ENCODE measurements at places on chromosomes 5 and 9.

DNA sequence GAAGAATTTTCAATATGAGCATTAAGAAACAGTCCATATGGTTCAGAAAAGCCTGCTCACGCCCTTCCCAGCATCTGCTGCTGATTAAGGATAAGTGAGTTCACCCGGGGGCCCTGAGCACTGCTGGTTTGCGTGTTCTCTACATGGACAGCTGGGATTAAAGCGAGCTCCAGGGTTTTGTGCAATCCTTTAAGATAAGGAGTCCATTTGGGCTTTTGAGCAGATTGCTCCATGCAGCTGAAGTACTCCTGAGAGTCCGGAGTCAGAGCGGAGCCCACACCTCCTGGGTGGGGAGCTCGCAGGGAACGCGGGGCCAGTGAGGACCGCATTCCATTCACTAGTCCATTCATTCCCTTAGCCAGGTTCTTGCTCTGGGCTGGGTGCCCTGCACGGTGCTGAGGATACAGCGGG, 149.3 kb upstream of the COL5A1 start:
- no peak for DNase-seq

DNA sequence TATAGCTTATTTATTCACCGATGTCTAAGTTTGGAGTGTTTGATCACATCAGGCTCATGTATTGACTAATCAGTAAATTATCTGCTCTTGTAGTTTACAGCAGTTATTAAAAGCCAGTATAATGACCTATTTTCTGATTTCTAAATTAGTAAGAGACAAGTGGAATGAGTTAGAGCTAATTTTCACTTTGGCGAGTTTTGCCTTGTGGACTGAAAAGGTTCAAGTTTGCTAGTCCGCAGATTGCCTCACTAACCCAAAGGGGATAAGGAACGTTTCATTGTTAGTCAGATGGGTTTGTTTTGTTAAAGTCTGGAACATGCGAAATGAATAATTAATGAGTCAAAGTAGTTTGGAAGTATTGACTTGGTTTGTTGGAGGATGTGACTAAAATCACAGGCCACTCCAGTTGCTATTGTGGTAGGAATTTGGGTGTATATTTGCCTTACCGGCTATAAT, 40.1 kb downstream of the SMARCA2 start:
- no peak for DNase-seq

- DNase-seq: no peak
Observed at GRCh38 chr9:92499701-92500100, 17.4 kb upstream of the ASPN start.

- DNase-seq: no peak
Observed at GRCh38 chr9:90898228-90898627, 96.6 kb downstream of the SYK start.

GRCh38 chr5:119864286-119864685, 234.9 kb downstream of the FAM170A start:
- DNase-seq: no peak

DNA sequence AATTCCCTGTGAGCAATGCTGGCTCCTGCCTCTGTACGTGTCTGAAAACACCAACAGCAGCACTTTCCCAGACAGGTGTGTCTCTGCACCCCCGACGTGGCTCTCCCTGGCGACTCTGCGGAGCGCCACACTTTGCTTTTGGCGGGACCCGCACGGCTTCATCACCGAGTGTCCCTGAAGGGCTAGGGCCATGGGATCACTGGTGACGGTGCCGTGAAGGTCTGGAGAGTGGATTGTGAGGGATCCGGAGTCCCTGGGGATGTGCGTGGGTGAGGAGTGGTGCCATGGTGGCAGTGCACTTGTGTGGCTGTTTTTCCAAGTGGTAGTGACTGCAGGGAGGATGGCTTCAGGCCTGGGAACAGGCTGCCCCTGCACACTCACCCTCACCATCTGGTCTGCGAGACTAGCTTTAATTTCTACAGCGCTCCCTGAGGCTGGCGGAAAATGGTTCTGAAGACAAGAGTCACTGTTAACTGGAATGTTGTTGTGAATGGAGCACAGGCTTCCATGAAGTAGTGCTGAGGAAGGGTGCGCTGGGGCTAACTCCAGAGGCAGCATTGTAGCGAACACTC, 3.2 kb downstream of the NKD2 start:
- DNase-seq: no peak

- no peak for DNase-seq
Observed at GRCh38 chr9:83299571-83299970, 236.6 kb upstream of the RASEF start.

DNA sequence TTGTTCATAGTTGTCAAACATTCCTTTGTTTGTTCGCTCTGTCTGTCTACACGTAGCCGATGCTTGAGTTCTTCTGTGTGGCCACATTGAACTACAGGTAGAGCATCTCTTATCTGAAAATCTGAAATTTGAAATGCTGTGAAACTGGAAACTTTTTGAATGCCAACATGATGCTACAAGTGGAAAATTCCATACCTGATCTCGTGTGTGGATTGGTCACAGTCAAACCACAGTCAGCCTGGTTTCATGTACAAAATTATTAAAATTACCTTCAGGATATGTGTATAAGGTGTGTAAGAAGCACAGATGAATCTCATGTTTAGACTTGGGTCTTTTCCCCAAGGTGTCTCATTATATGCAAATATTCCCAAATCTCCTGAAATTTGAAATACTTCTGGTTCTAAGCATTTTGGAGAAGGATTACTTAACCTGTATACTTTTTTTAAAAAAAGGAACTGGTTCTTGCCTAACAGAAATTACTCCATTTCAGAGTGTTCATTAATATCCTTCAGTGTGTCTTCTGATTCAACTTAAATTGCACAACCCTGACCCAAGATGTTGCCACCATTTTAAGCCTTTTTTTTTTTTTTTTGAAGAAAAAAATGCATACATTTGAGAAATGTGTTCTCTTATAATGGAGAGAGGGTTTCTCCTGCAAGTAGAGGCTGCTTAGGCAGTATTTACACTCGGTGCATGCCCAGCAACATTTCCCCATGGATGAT, 254.3 kb downstream of the MAST4 start:
- DNase-seq: no peak

- DNase-seq: no peak
Observed at GRCh38 chr5:143019614-143020515, 249.7 kb downstream of the ARHGAP26 start.

DNA sequence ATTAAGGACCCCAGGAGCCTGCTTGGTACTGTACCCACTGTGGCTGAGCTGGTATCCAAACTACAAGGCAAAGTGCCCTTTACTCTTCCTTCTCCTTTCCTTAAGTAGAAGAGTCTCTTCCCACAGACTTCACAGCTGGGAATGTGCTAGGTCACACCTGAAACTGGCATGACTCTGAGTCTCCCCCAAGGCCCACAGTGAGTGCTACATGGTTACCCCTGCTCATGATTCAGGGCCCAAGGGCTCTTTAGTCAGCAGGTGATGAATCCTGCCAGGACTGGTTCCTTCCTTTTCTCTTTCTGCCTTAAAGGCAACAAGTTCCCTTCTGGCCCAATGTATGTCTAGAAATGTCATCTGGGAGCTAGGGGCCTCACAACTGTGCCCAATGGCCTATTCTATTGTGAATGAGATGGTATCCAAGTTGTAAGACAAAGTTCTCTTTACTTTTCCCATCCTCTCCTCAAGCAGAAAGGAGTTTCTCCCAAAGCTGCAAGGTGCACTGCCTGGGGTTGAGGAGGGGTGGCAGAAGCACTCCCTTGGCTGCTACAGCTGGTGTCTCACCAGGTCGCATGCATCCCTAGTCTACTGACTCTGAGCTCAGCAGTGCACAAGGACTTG, 134.4 kb downstream of the TMEM38B start:
- DNase-seq: no peak

DNA sequence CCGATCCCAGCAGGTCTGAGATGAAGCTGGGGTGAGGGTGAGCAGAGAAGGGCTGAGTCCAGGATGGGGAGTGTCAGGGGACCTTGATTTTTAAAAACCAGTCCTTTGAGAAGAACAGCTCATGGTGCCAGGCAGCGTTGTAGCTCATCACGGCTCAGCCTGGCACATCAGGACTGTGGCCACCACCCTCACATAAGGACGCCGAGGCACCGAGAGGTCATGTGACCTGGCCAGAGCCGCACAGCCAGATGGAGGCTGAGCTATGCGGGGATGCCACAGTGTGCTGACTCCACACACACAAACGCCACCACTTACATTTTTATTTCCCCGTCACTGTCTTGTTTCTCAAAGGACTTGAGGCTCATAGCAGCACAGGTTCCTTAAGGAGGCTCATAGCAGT, 32.9 kb upstream of the CEP72 start:
- DNase-seq: no peak

DNA sequence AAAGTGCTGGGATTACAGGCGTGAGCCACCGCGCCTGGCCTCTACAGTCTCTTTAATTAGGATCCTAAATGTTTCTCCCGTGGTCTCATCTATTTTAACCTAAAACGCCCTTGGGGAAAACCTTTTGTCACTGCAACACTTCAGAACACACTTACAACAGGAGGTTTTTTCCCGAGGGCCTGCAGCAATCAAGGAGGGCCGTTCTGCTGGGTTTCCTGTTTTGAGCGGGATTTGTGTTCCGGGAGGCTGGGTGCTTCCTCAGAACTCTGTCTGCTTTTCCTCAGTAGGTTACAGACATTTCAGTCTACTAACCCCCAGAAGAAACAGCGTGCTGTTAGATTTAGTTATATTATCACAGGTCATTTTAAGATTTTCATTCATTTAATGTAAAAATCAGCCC, 65.4 kb upstream of the IRX4 start:
- no peak for DNase-seq

DNA sequence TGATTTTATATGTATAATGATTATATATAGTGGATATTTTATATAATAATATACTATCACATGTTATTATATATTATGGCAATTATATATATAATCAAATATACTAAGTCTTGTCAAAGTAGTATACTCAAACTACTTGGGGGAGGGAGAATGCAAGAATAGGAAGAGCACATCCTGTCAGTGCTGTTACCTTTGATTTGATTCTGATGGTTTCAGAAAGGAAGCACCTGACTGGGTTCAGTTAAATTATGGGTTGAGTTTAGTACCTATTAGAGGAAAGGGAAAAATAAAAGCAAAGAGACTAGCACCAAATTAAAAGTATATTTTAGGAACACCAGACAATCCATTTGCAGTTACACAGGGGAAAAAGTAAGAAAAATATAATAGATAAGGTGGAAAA, 107.6 kb downstream of the GRIA1 start:
- no peak for DNase-seq

DNA sequence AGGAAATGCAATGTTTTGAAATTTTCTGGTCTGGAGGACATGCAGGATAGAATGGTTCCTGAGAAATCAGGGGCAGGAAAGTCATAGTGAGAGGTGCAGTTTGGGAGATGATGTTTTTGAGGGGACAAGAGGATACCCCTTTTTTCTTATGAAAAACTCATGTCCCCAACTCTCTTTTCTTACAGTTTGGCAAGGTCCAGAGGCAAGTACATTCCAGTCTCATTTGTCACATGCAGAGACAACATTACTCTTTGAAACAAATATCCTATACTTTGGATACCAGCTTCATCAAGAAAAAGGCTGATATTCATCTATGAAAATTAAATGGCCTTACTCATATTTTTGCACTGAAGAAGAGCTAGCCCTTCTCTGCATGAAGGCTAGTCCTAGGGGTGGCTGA, 48.2 kb downstream of the EQTN start:
- no peak for DNase-seq

DNA sequence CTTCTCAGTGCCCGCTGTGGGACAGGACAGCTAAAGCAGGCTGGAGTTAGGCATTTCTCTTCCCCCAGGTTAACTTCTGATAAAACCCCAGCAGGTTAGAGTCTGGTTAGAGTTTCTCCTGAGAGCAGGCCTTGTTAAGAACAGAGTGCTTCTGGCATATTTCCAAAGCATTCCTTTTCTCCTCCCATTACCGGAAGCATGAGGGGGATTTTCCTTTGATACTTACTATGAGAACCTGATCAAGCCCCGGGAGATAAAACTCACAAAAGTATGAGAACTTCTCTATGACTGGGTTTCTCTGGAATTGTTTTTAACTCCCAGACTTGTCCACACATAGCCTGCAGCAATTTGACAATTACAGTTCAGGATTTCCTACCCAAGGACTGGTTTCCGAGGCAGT, 77.4 kb upstream of the MAST4 start:
- no peak for DNase-seq

- no peak for DNase-seq
Observed at GRCh38 chr5:142316681-142317080, 8.1 kb downstream of the SPRY4 start.

- DNase-seq: no peak
Observed at GRCh38 chr9:115213818-115214334, 95.9 kb upstream of the TNC start.

DNA sequence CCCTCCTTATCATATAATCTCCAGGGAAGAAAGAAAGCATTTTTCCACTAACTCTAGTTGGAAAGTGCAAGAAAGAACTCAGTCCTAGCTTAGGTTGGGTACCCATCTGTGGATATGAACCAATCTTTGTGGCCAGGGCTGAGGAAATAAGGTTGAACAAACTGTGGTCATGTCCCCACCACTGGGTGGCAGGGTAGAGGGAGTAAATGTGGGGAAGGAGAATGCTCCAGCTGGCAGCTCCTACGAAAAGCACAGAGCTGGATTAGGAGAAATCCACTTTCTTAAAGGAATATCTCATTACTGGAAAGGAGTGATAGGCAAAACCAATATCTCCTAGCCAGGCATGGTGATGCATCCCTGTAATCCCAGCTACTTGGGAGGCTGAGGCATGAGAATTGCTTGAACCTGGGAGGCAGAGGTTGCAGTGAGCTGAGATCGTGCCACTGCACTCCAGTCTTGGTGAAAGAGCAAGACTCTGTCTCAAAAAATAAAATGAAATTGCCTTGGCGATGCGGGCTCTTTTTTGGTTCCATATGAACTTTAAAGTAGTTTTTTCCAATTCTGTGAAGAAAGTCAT, 175.1 kb downstream of the CCDC192 start:
- no peak for DNase-seq

DNA sequence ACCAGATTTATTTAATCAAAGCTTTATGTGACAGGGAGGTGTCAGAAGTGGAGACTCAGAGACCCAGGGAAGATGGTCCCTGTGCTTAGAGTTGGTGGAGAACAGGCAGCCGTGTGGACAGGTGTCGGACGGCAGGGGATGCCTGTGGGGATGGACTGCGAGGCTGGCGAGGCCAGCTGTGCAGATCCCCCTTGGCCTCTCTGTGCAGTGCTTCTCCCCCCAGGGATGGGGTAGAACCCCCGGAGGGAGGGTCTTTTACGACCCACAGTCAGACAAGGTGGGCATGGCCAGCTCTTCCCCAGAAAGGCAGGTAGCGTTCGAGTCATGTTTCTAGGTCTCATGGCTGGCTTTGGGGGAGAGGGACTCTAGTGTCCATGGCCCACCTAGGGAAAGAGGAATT, 4.7 kb upstream of the SLC2A6 start:
- DNase-seq: no peak

- DNase-seq: no peak
Observed at GRCh38 chr5:149503006-149503405, 48.2 kb downstream of the CSNK1A1 start.

GRCh38 chr5:14739538-14739937, 75.0 kb downstream of the OTULIN start:
- DNase-seq: no peak

Measured in thoracic aorta (tissue), 2 donors.